ENCODE measurements at places on chromosomes 2 and 18. TPM values are rescaled to one million over a fixed set of nuclear protein-coding genes. Genes with fewer than 3 reads are reported as not detected.

EVA1A gene
- 0.41 TPM for total RNA-seq

GALNT13 gene
- total RNA-seq = 18.8 TPM

DHRS9 gene
- total RNA-seq = 0.82 TPM

GCG gene
- total RNA-seq = 0.41 TPM

SLC66A2 gene
- 29.8 TPM for total RNA-seq

ACTG2 gene
- total RNA-seq = 0.82 TPM

MOCOS gene
- total RNA-seq = 0.41 TPM

ZSCAN30 gene
- 15.5 TPM for total RNA-seq

BMP10 gene
- total RNA-seq = not detected

DPP10 gene
- 74.6 TPM for total RNA-seq

ZNF396 gene
- total RNA-seq = 4.1 TPM
